Stimulated activated naive CD8-positive, alpha-beta T cell treated with anti-CD3 and anti-CD28 coated beads, Interleukin-15, Interleukin-2, amounts not matched to agents 100 U/mL and 50 U/mL, for 24 hours (primary cell): ENCODE measurements at places on chromosomes 6 and 20.

GRCh38 chr6:149941583-149942460, at the start of gene ULBP2:
ULBP2 (plus strand) TSS chr6:149942014; CDS start chr6:149942073, 59 bp downstream.
- peak; percentile 85 for DNase-seq

GRCh38 chr6:145815309-145816274, 997 bp upstream of the FBXO30 start:
- DNase-seq: peak; percentile 18

DNA sequence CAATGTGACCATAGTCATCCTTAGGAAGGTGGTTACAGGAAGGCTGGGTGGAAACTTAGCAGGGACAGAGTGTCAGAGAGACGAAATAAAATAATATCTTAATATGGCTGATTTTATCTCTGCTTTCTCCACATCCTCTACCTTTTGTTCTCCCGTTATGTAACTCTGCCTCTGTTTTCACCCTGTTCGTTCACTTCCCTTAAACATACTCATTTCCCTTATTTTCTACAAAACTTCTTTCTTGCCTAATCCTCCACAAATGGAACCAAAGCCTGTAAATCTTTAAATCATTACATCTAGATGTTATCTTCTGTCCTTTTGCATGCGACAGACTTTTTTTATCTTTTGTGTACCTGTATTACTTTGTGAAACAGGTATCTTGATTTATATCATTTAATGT, 23.3 kb upstream of the CRIP3 start:
- DNase-seq: no peak

DNA sequence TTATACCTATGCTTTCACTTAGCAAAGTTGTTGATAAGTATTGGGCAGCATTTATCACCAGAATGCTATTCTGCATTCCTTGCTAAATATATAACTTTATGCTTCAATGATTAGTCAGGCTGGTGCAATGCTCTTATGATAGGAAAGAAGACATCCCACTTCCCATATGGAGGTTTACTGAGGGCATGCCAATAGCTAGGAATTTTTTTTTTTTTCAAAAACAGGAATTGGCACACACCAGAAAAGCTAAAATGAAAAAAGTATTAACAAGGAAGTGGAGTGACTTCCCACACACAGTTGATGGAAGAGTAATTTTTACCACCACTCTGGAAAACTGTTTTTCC, 90.8 kb downstream of the FRK start:
- DNase-seq: no peak

GRCh38 chr6:80566361-80566760, 459.9 kb downstream of the BCKDHB start:
- DNase-seq: no peak

DNA sequence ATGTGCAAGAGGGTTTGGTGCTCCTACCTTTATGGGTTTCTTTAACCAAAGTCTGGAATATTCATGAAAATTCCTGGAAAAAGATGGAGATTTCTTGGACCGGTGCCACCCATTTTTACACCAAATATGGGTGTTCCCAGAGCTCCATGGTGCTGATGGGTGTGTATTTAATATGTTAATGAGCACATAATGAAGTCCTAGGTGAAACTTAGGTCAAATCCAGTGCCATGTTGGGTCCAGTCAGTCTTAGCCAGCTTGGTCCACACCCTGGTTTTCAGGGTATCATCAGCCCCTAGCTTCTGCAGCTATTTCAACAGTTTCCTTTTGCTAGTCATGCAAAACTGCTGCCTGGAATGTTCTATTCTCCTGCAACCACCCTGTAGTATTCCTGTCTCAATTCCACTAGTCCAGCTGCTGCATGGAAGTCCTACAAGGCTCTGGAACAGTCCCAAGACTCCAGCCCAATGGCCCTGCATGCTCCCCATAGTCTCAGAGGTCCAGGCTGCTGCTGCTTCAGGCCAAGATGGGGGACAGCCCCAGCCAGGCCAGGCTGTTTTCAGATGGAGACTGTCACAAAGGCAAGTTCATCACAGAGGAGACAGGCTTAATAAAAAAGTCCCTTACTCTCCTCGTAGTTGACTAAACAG, 31.8 kb downstream of the CST9L start:
- no peak for DNase-seq

GRCh38 chr20:32332614-32333013, 25.5 kb upstream of the ASXL1 start:
- DNase-seq: no peak

GRCh38 chr6:26270486-26270861, 94.5 kb upstream of the BTN3A2 start:
- DNase-seq: peak; percentile 35

- no peak for DNase-seq
These were observed 401.2 kb downstream of the THBS2 start for GRCh38 chr6:168852376-168852884.

DNA sequence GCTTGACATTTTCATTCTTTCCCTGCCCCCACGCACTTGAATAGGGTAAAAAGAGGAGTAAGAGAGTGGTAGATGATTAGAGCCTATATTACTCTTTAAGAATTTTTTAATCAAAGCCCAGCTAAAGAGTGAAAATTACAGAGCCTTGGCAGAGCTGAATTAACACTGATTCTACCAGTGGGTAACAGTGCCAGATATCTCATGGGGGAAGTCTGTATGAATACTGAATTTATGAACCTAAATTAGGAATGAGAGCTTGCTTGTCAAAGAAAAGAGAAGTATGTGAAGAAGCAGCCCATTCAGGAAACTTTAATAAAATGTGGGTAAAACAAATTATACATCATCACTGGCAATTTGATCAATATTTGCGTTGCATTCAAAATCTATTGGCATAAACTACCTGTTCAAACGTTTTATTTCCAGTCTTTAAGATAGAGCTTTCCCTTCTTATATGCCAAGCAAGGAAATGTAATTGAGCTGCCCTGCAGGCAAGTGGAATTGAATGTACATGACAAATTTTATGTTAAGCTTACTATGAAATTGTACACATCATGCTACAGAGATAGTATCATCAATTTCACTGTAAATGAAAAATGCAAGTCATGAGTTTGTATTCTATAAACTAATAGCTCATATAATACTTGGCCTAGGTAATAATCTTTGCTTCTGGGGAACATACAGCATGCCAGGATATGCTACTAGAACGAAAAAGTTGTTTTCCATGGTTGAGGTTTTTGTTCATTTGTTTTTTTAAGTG, 14.5 kb downstream of the SOBP start:
- DNase-seq: no peak

DNA sequence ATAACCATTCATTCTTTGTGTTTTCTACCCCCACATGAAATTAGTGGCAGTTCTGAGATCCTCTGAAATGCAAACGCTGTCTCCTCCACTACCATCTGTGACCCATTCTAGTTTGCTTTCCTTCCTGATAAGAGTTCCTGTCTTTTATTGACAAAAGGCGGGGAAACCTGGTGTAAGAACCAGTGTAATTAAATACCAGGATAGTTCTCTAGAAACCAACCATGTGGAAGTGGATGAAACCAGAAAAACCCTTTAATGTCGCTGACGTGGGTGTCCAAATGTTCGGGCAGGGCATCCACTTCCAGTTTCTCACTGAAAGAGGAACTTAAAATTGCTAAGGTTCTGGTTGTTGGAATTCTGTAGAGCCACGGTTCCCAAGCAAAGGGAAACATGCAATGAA, 79.1 kb downstream of the TNFRSF21 start:
- DNase-seq: no peak

- no peak for DNase-seq
These were observed 195.9 kb upstream of the SULF2 start for GRCh38 chr20:47981222-47981621.

GRCh38 chr6:149438855-149439254, 38.8 kb downstream of the SUMO4 start:
- DNase-seq: no peak

DNA sequence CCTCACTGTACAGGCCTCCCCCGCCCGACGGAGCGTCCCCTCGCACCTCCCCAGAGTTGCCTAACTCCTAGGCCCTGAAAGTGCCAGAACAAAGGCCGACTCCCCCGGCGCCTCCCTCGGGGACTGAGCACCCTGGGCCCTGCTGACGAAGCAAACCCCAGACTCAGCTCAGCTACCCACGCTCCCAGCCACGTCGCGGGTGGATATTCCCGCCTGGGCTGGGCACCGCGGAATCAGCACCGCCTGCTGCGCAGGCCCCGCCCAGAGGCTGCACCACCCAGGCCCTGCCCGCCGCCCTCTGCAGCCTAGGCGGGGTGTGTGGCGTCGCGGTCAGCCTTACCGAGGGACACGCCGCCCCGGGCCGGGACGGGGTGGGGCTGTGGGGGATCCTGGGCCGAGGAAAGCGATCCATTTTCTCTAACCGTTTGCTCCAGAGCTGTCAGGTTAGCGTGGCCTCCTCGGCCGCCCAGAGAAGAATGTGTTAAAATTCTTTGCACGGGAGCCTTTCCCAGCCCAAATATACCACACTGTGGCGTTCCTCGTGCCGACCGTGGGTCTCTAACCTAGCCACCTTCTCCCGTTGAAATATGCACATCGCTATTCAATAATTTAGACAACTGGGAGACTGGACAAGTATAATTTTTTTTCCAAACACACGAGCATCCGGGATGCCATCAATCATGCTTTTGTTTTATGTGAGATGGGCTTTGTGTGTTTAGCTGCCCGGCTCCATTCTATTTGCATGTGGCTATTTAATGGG, 31.4 kb downstream of the TFAP2A start:
- no peak for DNase-seq

DNA sequence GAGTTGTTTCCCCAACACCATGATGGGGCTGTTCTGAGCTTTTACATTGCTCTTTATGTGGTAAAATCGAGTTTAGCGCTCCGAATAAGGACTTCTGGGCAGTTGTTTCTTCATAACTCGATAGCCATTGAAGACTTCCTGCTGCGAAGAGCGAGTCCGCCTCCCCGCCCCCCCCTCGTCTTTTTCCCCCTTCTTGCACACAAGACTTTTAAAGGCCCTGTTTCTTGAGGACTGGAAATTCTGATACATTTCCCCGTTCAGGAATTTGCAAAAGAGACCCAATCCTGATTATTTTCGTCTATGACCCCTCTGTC, 1.5 kb upstream of the CITED2 start:
- DNase-seq: peak; percentile 27

GRCh38 chr20:33261465-33261864, 21.5 kb upstream of the BPIFB1 start:
- no peak for DNase-seq

DNA sequence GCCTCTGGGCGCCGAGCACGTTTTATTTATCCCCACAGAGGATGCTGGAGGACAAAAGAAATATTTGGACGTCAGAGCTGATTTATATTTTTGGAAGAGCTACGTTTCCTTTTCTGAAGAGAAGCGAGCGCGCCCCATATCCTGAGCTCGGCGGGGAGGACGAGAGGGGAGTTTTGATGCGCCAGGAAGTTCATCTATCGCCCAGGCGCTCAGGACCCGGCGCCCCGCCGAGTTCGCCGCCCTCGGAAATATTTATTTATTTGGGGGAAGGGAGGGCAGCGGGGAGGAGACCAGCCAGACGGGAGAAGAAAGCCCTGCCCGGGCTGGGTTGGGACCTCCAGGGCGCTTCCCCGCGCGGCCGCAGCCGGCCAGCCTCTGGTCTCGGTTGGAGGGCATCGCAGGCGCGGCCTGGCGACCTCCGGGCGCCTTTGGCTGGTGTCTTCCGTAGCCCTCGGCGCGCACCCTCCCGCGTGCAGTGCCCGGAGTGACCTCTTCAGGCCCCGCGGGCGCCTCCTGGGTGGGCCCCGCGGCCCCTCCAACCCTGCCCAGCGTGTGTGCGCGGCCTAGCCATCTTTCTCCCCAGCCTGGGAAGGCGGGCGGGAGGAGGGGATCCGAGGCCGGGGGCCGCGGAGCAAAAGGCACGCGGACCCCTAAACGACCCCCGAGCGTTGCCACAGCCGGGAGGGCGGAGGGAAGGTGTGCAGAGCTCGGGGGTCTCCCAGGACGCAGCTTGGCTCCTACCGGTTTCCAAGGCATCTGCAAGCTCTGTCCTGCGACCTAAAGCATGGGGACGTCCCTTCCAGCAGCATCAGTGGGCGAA, 5.4 kb upstream of the FOXF2 start:
- DNase-seq: no peak
